ENCODE measurements at places on chromosomes 12 and 14.

GRCh38 chr14:33532553-33532952 lies 418.3 kb downstream of the EGLN3 start:
- DNase-seq, result no peak

GRCh38 chr12:78457938-78458337 lies 406.6 kb upstream of the SYT1 start:
- DNase-seq, result no peak

DNA sequence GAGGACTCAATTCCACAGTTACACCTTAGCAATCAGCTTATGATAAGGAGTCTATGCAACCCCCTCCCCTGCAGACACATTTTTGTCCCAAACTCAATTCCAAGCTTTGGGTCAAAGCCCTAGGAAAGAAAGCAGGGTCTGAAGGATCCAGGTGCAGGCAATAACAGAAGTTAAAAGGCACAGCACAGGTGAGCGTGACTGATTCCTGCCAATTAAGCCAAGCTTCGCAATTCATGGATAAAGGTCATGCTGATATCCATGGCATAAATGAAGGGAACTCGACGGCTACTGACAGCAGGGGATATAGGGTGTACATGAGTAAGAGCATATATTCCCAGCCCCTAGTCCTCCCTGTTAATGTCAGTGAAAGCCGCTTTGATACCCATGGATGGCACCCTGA lies 39.3 kb downstream of the C12orf56 start:
- DNase-seq, result no peak

GRCh38 chr12:98968896-98969295 lies 323.8 kb downstream of the APAF1 start:
- no peak for DNase-seq

- DNase-seq, result no peak
Measured at GRCh38 chr14:21369949-21370679, 13.7 kb downstream of the SUPT16H start.

DNA sequence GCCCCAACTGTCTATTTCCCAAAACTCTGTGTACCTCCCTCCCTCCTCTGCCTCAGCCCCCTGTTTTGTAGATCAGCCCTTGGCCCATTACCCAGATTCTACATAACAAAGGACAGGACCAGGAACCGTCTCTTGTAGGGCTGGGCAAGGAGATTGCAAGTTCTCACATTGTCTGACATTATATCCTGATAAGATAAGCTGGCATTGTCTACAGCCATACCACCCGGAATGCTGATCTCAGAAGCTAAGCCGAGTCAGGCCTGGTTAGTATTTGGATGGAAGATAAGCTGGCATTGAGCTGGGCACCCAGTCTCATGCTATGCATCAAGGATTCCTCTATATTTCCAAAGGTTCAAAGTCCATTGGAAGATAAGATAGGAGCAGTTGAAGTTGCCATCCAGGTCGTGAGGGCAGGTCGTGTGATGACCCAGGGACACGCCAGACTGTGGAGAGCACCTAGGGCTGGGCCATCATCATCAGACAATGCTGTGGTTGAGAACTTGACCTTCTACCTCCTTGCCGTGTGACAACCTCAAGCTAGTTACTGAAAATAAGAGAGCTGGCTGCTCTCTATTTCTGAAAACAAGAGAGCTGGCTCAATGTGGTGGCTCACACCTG lies 29.5 kb downstream of the PHETA1 start:
- no peak for DNase-seq

GRCh38 chr12:5481645-5482044 lies 49.7 kb downstream of the NTF3 start:
- no peak for DNase-seq

GRCh38 chr14:59566296-59566695 lies 10.3 kb downstream of the CCDC175 start:
- DNase-seq, result no peak
